ENCODE measurements at places on chromosomes 2 and 18. TPM values are rescaled to one million over a fixed set of nuclear protein-coding genes. Genes with fewer than 3 reads are reported as not detected.

DNA sequence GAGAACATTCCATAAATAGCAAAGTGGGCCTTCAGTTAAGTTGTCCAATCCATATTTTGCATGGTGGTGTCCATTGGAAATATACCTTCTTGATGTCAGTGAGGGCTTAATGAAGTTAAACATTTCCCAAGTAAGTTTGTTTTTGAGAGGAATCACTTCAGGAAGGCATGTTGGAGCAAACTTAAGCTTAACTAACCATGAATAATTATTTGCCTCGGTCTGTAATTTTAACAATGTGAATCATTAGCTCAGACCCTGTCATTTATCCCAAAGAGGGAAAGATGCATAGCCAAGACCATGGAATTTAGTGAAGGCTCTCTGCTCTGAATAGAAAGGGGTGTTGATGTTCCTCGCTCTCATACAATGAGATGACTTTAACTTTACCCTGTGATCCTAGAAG is 47.4 kb downstream of the SPATS2L start:
- no peaks in the 10 kb centered on the region for H3K27me3 ChIP-seq
- peaks cover 8% of the 10 kb centered on the region for H3K36me3 ChIP-seq
- peaks cover 66% of the 10 kb centered on the region for H3K4me1 ChIP-seq
- H3K27ac ChIP-seq = no peak overlapping the region

The SMYD1 gene
- not detected for total RNA-seq

The NEB gene
- total RNA-seq = 0.03 TPM

- H3K4me1 ChIP-seq = peaks cover 29% of the 10 kb centered on the region
- peak; percentile 47 for DNase-seq
- peak overlapping the region; percentile 22 for H3K27ac ChIP-seq
- no peak overlapping the region for H3K4me3 ChIP-seq
- H3K36me3 ChIP-seq = no peaks in the 10 kb centered on the region
Measured at GRCh38 chr2:40127890-40128557, 323.9 kb downstream of the SLC8A1 start.

- H3K27ac ChIP-seq = no peak overlapping the region
- DNase-seq = no peak
- H3K27me3 ChIP-seq = no peaks in the 10 kb centered on the region
- no peak overlapping the region for H3K4me3 ChIP-seq
Measured at GRCh38 chr18:78934003-78934402, 45.6 kb upstream of the SALL3 start.
